T-helper 1 cell (primary cell): ENCODE measurements at places on chromosomes 2 and 18.

DNA sequence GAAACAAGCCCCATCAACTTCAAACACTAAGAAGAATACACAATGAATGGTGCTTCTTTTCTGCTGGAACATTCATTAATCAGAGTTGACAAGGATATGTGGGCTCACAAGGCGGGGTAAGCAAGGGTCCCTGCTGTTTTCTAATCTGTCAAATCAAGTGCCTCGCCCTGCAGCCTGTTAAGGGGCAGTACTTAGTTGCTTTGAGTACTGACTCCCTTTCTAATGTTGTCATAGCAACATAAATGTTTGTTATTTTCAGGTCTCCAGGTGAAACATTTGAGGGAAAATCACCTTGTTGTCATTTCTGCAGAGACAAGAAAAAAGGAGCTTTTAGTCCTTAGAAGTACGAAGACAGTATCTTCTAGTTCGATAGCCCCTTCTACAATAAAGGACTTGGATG, 284.7 kb upstream of the PKDCC start:
- DNase-seq: no peak

DNA sequence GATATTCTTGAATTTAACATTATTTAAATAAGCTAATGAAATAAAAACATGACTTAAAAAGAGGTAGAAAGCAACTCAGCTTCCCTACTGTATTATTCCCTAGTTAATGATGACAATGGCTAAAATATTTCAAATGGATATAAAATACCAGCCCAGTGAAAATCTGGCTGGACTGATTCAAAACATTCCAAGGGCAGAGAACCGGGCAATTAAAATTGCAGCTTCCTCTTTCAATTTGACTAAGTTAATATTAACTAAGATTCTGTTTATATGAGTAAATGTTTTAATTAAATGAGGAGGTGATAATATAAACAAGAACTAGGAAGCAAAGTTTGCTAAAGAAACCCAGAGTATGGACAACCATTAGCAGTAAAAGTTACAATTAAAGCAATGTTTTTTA, 65.6 kb downstream of the RAPH1 start:
- DNase-seq: no peak

GRCh38 chr2:177460973-177461585, 68.5 kb downstream of the AGPS start:
- DNase-seq: no peak

DNA sequence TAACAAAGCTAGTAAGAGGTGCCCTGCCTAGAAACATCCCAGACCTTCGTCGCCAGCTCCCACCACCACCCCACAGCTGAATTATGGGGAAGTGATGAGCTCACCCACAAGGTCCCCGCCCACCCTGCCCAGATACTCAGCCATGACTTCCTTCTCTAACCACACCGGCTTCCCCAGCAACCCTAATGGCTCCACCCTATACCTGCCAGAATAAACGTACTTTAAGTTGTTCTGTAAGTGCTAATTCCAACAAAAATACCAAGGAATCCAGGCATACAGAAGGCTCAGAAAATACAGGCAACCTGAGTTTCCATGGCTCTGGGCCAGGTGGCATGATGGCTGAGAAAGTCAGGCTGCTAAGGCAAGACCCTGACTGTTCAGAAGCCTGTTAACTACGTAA, 39.1 kb downstream of the TMEM163 start:
- DNase-seq: no peak

- no peak for DNase-seq
These were observed 71.1 kb upstream of the MAPRE2 start for GRCh38 chr18:34970106-34970505.

- no peak for DNase-seq
These were observed 70.9 kb upstream of the TNP1 start for GRCh38 chr2:216930716-216931115.

- DNase-seq: no peak
These were observed 80.8 kb downstream of the INPP5D start for GRCh38 chr2:233140978-233141377.
